ENCODE measurements at places on chromosomes 6 and 20. TPM values are rescaled to one million over a fixed set of nuclear protein-coding genes. Genes with fewer than 3 reads are reported as not detected.
A peak's percentile ranks its signal among the peaks of the same experiment; 100 is the strongest.

Gene TRIM10
- total RNA-seq, result not detected

Gene DDX43
- total RNA-seq, result not detected

Gene DACT2
- 0.49 TPM for total RNA-seq

Gene DEF6
- 3.0 TPM for total RNA-seq

Gene RAD21L1
- 0.33 TPM for total RNA-seq

Gene C6orf132
- 1.7 TPM for total RNA-seq

Gene KIF25
- 1.6 TPM for total RNA-seq

Gene LEMD2
- 67.3 TPM for total RNA-seq

Gene ITPA
- total RNA-seq, result 33.8 TPM

Gene FAM83C
- total RNA-seq, result 0.49 TPM

Gene C20orf144
- not detected for total RNA-seq

GRCh38 chr6:32224696-32225095 lies 829 bp upstream of the NOTCH4 start:
- no peak overlapping the region for H3K27ac ChIP-seq
- no peaks in the 10 kb centered on the region for H3K27me3 ChIP-seq
- H3K4me1 ChIP-seq, result no peaks in the 10 kb centered on the region
- H3K36me3 ChIP-seq, result no peaks in the 10 kb centered on the region
- no peak overlapping the region for H3K4me3 ChIP-seq

GRCh38 chr6:40550202-40551101 lies 36.7 kb downstream of the LRFN2 start:
- H3K27ac ChIP-seq, result no peak overlapping the region
- H3K27me3 ChIP-seq, result no peaks in the 10 kb centered on the region
- no peaks in the 10 kb centered on the region for H3K36me3 ChIP-seq
- peak; percentile 67 for DNase-seq
- H3K4me1 ChIP-seq, result no peaks in the 10 kb centered on the region
- H3K4me3 ChIP-seq, result no peak overlapping the region

- H3K4me3 ChIP-seq, result no peak overlapping the region
- DNase-seq, result no peak
- H3K27me3 ChIP-seq, result no peaks in the 10 kb centered on the region
- no peak overlapping the region for H3K27ac ChIP-seq
- no peaks in the 10 kb centered on the region for H3K4me1 ChIP-seq
These were observed 51.3 kb downstream of the DCBLD1 start for GRCh38 chr6:117533775-117534174.

GRCh38 chr6:163600331-163600730 lies 185.8 kb downstream of the QKI start:
- no peaks in the 10 kb centered on the region for H3K4me1 ChIP-seq
- no peaks in the 10 kb centered on the region for H3K27me3 ChIP-seq
- no peak overlapping the region for H3K4me3 ChIP-seq
- no peak for DNase-seq
- H3K36me3 ChIP-seq, result no peaks in the 10 kb centered on the region
- no peak overlapping the region for H3K27ac ChIP-seq

- no peaks in the 10 kb centered on the region for H3K27me3 ChIP-seq
- H3K4me1 ChIP-seq, result no peaks in the 10 kb centered on the region
- no peak overlapping the region for H3K4me3 ChIP-seq
- H3K36me3 ChIP-seq, result no peaks in the 10 kb centered on the region
- DNase-seq, result no peak
- H3K27ac ChIP-seq, result no peak overlapping the region
These were observed 90.0 kb upstream of the MAFB start for GRCh38 chr20:40778894-40779496.

- no peak overlapping the region for H3K4me3 ChIP-seq
- H3K27me3 ChIP-seq, result no peaks in the 10 kb centered on the region
- H3K27ac ChIP-seq, result no peak overlapping the region
- no peaks in the 10 kb centered on the region for H3K36me3 ChIP-seq
These were observed 2.9 kb downstream of the FRK start for GRCh38 chr6:116057766-116058165.

- H3K4me3 ChIP-seq, result no peak overlapping the region
- peaks cover 25% of the 10 kb centered on the region for H3K4me1 ChIP-seq
- H3K27ac ChIP-seq, result no peak overlapping the region
- H3K27me3 ChIP-seq, result no peaks in the 10 kb centered on the region
- DNase-seq, result no peak
- peaks cover 4% of the 10 kb centered on the region for H3K36me3 ChIP-seq
These were observed 1.6 kb upstream of the C6orf47 start for GRCh38 chr6:31662124-31662723.

GRCh38 chr20:47252879-47253307 lies 103.6 kb downstream of the ZMYND8 start:
- H3K27ac ChIP-seq, result peak overlapping the region; percentile 90
- no peaks in the 10 kb centered on the region for H3K27me3 ChIP-seq
- peaks cover 26% of the 10 kb centered on the region for H3K4me1 ChIP-seq
- H3K36me3 ChIP-seq, result peaks cover 12% of the 10 kb centered on the region
- H3K4me3 ChIP-seq, result no peak overlapping the region

- no peak overlapping the region for H3K27ac ChIP-seq
- no peaks in the 10 kb centered on the region for H3K36me3 ChIP-seq
- no peak overlapping the region for H3K4me3 ChIP-seq
- peaks cover 7% of the 10 kb centered on the region for H3K4me1 ChIP-seq
- H3K27me3 ChIP-seq, result no peaks in the 10 kb centered on the region
These were observed 87.6 kb downstream of the BMP2 start for GRCh38 chr20:6855104-6855503.

DNA sequence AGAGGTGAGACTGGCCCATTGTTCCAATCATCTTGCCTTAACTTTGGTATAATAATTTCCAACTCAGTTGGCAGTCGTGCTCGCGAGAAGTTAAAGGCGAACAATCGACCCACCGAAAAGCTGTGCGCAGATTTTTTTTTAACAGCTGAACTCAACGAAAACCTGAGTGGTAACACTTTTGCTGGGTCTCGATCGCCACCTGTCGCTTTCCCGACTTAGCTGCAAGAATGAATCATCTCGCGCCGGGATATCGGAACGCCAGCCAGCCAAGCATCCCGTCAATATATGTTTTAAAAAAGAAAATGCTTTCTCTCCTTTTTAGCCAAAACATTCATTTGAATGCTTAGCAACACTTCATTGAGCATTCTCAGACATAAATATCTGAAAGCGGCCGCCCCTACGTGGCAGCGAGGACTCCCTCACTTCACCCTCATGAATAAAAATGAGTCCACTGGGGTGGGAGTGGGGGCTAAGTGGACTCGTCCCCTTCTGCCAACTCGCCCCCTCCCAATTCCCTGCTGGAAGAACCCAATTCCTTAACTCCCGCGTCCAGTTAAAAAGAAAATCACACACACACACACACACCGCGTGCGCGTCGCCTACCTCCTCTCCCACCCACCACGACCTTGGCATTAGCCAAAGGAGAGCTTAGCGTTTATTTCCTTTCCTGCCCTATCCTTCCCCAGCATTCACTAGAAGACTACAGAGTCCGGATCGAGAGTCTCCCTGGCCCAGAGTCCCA lies 1.5 kb downstream of the COL12A1 start:
- peaks cover 100% of the 10 kb centered on the region for H3K27me3 ChIP-seq
- H3K4me3 ChIP-seq, result peak overlapping the region; percentile 17
- H3K36me3 ChIP-seq, result no peaks in the 10 kb centered on the region
- H3K4me1 ChIP-seq, result no peaks in the 10 kb centered on the region

DNA sequence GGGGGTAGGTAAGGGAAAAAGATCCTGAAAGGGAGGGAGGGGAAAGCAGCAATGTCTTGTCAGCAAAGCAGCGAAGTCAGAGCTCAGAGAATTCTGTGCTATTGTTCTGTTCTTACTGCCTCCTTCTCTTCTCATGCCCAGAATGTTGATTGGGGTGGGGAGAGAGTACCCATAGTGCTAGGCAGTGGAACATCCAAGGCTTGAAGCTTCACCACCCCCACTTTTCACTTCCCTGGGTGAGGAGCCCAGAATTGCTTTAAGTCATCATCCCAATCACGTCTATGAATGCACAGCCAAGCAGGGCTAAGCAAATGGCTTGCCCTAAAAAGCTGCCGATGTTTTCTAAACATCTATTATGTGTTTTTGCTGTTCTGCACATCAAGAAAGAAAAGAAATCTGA lies 16.5 kb downstream of the REPS1 start:
- H3K4me3 ChIP-seq, result no peak overlapping the region
- no peak overlapping the region for H3K27ac ChIP-seq
- H3K27me3 ChIP-seq, result no peaks in the 10 kb centered on the region
- peaks cover 27% of the 10 kb centered on the region for H3K4me1 ChIP-seq
- no peak for DNase-seq

DNA sequence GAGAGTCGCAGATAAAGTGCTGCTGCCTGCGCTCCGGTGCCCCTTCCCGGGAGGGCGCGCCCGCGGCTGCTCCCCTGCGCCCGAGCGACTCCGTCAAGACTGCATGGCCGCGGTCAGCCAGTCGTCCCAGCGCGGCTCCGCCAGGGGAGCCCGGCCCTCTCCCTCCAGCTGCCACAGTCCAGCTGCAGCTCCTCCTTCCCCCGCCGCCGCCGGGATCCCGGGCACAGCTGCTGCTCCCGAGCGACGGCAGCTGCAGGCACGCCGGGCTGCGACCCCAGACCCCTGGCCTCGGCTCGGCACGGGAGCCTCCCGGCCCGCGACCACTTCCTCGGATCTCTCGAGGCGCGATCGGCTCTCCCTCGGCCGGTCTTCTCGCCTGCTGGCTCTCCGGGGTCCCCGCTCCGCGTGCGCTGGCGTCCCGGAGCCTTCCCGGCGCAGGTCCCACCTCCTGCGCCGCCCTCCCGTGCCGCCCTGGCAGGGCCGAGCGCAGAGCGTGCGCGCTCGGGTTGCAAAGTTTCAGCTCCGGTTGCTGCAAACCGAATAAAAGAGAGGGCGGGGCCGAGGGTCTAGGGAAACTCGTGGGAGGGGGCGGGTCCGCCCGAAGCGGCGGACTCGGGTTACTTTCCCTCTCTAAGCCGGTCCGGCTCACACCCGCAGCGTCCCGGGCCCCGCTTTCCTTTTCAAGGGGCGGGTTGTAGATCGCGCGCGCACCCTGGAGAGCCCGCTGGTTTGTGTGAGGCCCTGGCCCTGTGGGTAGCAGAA lies at the start of gene CNKSR3:
Gene CNKSR3, minus strand, starts transcription at position 542 of the 762 bp plus-strand sequence. CDS start 571 bp downstream, outside the sequence.
- peak; percentile 97 for DNase-seq
- no peaks in the 10 kb centered on the region for H3K27me3 ChIP-seq
- H3K27ac ChIP-seq, result peak within 1 kb of the TSS; percentile 88
- H3K4me1 ChIP-seq, result peaks cover 36% of the 10 kb centered on the region
- peak within 1 kb of the TSS; percentile 59 for H3K4me3 ChIP-seq

DNA sequence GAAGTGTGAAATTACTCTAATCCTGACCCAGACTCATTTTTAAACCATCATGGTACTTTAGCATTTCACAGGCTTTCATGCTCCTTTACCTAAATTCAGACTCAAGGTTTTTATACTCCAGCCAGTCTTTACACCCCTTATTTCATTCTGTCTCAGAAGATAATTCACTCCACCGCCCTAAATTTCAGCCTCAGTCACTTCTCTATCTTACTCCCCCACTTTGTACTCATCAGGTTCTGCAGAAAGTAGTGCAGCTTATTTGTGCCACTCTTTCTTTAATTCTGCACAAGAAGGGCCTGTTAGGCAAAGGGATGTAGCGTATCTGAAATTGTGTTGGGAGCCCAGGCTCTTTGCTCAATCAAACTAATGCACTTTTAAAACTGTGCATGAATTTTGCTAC lies 205.5 kb downstream of the ARHGAP18 start:
- H3K36me3 ChIP-seq, result peaks cover 11% of the 10 kb centered on the region
- H3K27ac ChIP-seq, result no peak overlapping the region
- peaks cover 9% of the 10 kb centered on the region for H3K4me1 ChIP-seq
- no peak overlapping the region for H3K4me3 ChIP-seq
- no peak for DNase-seq
- no peaks in the 10 kb centered on the region for H3K27me3 ChIP-seq

DNA sequence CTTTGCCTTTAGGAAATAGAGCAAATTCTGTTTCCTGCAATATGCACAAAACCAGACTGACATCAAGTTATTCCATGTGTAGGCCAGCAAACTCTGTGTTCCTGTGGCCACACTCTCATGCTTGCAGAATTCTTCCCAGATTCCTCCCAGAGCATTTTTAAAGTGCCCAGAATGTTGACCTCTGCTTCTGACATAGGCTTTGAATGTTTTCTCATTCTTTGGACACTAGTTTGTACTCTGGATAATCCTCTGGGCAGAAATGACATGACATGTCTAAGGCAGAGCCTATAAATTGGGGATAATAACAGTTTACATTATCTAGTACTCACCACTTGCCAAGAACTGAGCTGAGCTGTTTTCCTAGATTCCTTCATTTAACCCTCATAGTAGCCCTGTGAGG lies 9.2 kb upstream of the EFHC1 start:
- no peaks in the 10 kb centered on the region for H3K4me1 ChIP-seq

GRCh38 chr6:154768280-154768679 lies 35.1 kb downstream of the SCAF8 start:
- H3K36me3 ChIP-seq, result no peaks in the 10 kb centered on the region
- H3K27me3 ChIP-seq, result no peaks in the 10 kb centered on the region
- H3K4me3 ChIP-seq, result no peak overlapping the region
- DNase-seq, result no peak
- no peak overlapping the region for H3K27ac ChIP-seq
- H3K4me1 ChIP-seq, result peaks cover 32% of the 10 kb centered on the region

GRCh38 chr20:47857569-47858464 lies 72.5 kb upstream of the SULF2 start:
- H3K4me1 ChIP-seq, result no peaks in the 10 kb centered on the region
- H3K4me3 ChIP-seq, result no peak overlapping the region
- no peaks in the 10 kb centered on the region for H3K27me3 ChIP-seq

GRCh38 chr6:33812669-33813068 lies 8.9 kb upstream of the MLN start:
- H3K27ac ChIP-seq, result no peak overlapping the region
- peak; percentile 92 for DNase-seq
- H3K4me3 ChIP-seq, result no peak overlapping the region
- no peaks in the 10 kb centered on the region for H3K36me3 ChIP-seq
- no peaks in the 10 kb centered on the region for H3K27me3 ChIP-seq
- no peaks in the 10 kb centered on the region for H3K4me1 ChIP-seq

DNA sequence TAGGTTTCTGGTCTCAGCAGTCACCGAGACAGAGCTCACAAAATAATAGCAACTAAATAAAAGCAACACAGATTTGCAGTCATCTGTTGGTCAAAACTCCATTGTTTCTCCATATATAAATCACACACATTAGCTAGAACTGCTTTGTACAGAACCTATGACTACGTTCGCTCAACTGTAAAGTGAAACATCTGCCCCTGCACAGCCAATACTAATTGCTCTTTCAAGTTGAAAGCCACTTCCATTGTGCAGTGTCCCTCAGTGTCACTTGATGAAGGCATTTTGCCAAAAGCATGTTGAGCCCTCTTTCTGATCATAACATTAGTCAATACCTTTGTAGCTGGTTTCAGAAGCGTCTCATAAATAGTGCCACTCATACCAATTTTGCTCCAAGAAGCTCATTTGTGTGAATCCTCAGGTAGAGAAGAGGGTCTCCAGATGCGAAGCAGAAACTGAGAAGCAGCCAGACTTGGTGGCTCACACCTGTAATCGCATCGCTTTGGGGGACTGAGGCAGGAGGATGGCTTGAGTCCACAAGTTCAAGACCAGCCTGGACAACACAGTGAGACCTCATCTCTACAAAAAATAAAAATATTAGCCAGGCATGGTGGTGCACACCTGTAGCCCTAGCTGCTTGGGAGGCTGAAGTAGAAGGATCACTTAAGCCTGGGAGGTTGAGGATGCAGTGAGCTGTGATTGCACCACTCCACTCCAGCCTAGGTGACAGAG lies 68.9 kb downstream of the PERP start:
- no peak overlapping the region for H3K27ac ChIP-seq
- DNase-seq, result no peak
- H3K4me3 ChIP-seq, result no peak overlapping the region

All from cardiac muscle cell (in vitro differentiated cells and primary cell).